Spinal cord (tissue), 10 donors: ENCODE measurements at places on chromosomes 4 and X. TPM values are rescaled to one million over a fixed set of nuclear protein-coding genes. Genes with fewer than 3 reads are reported as not detected.

DNA sequence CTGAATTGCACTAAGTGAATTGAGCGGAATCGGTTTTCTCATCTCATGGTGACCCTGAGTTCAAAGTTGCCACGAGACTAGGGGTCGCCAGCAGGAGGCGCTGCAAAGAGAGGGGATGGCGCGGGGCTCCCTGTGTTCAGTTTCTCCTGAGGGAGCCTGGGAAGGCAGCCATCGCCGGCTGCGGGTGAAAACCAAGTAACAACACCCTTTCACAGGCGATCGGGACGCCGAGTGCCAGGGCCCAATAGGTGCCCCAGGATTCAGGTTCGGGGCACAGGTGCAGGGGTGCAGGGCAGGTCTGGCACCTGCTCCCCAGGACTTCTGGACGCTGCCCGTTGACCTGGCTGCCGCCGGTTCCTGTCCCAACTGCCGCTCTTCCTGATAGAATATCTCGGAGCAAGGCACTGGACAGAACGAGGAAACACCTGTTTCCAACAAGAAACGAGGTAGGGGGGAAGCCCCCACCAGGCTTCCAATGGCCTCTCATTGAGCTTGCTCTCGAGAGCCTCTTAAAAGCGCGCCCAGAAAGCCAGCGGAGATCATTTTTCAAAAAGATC is 1.1 kb upstream of the FGF16 start:
- DNase-seq: no peak
- no peak overlapping the region for H3K4me3 ChIP-seq
- H3K36me3 ChIP-seq: no peaks in the 10 kb centered on the region
- peaks cover 23% of the 10 kb centered on the region for H3K27me3 ChIP-seq

DNA sequence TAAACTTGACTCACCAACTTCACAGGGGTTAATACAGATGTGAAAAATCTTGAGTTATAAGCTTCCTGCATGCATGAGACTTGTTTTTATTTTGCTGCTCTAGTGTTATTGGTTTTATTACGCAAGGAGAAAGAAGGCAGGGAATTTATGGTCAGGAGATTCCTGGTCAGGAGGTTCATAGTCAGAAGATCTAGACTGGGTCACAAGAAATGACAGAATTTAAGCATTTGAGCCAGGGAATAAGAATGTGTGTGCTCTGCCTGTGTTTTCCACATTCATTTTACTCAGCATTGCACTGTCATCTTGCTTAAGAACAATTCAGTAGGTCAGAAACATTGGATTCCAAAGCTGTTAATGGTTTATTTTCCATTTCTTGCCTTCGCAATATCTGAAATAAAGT is 2522.1 kb downstream of the ARAP2 start:
- no peak for DNase-seq
- no peaks in the 10 kb centered on the region for H3K4me1 ChIP-seq
- no peak overlapping the region for H3K4me3 ChIP-seq
- H3K36me3 ChIP-seq: no peaks in the 10 kb centered on the region
- no peak overlapping the region for H3K27ac ChIP-seq

- H3K4me1 ChIP-seq: peaks cover 5% of the 10 kb centered on the region
- DNase-seq: no peak
- H3K36me3 ChIP-seq: peaks cover 86% of the 10 kb centered on the region
- H3K27me3 ChIP-seq: no peaks in the 10 kb centered on the region
Observed at GRCh38 chr4:8379281-8379680, 61.2 kb downstream of the ACOX3 start.

- H3K27me3 ChIP-seq: peaks cover 2% of the 10 kb centered on the region
- DNase-seq: no peak
- H3K27ac ChIP-seq: no peak overlapping the region
- H3K36me3 ChIP-seq: no peaks in the 10 kb centered on the region
Observed at GRCh38 chr4:173752610-173753230, 222.7 kb upstream of the HAND2 start.

- no peaks in the 10 kb centered on the region for H3K36me3 ChIP-seq
- peak overlapping the region; percentile 22 for H3K4me3 ChIP-seq
- no peak overlapping the region for H3K27ac ChIP-seq
- peaks cover 5% of the 10 kb centered on the region for H3K27me3 ChIP-seq
- H3K4me1 ChIP-seq: peaks cover 5% of the 10 kb centered on the region
- DNase-seq: peak; percentile 4
Observed at GRCh38 chrX:37686369-37686995, 891 bp downstream of the XK start.

DNA sequence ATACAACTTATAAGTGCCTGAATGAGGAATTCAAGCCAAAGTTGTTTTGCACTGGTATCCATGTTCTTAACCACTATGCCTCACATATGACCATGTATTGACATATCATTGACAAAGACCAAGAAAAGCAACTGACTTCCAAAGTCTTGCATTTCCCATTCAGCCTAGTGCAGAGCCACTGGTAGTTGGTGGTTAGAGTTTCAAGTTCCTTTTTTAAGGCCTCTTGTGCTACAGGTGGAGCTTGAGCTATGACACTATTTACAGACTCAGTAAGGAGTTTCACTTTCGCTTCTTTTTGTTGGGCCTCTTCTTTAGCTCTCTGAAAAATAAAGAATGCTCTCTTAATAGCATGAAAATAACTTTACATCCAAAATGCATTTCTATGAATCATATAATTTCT is 763.0 kb downstream of the DMD start:
- H3K36me3 ChIP-seq: no peaks in the 10 kb centered on the region
- DNase-seq: no peak
- no peaks in the 10 kb centered on the region for H3K27me3 ChIP-seq
- no peak overlapping the region for H3K4me3 ChIP-seq

GRCh38 chr4:168441412-168441811 is 38.9 kb downstream of the DDX60L start:
- H3K27me3 ChIP-seq: no peaks in the 10 kb centered on the region
- no peaks in the 10 kb centered on the region for H3K36me3 ChIP-seq
- no peak for DNase-seq
- no peaks in the 10 kb centered on the region for H3K4me1 ChIP-seq
- H3K4me3 ChIP-seq: no peak overlapping the region

GRCh38 chrX:16063921-16064320 is 59.4 kb upstream of the GRPR start:
- no peaks in the 10 kb centered on the region for H3K4me1 ChIP-seq
- H3K4me3 ChIP-seq: no peak overlapping the region
- no peaks in the 10 kb centered on the region for H3K36me3 ChIP-seq

DNA sequence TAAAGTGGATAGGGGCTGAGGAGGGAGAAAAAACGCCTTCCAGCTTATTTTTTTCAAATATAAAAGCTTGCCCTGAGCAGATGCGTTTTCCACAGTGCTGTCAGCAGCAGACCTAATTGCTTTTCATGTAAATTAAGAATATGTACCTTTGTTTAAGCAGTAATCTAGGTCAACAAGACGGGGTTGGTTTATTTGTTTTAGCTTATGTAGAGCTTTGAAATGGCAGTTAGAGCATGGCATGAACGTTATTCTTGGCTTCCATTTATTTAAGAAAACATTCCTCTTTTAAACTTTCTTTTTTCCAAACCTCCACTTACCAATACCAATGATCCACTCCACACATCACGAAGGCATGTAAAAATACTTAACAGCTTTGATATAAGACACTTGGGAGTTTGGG is 220.3 kb upstream of the TENM3 start:
- no peak overlapping the region for H3K27ac ChIP-seq
- no peaks in the 10 kb centered on the region for H3K27me3 ChIP-seq
- no peaks in the 10 kb centered on the region for H3K36me3 ChIP-seq
- H3K4me3 ChIP-seq: no peak overlapping the region
- DNase-seq: no peak

GRCh38 chrX:65744965-65745364 is 77.5 kb downstream of the MSN start:
- no peaks in the 10 kb centered on the region for H3K4me1 ChIP-seq
- H3K36me3 ChIP-seq: no peaks in the 10 kb centered on the region
- no peak overlapping the region for H3K4me3 ChIP-seq
- H3K27ac ChIP-seq: no peak overlapping the region
- DNase-seq: no peak

- no peaks in the 10 kb centered on the region for H3K27me3 ChIP-seq
- peak overlapping the region; percentile 58 for H3K27ac ChIP-seq
- no peak for DNase-seq
- H3K4me1 ChIP-seq: peaks cover 22% of the 10 kb centered on the region
Observed at GRCh38 chr4:139919521-139919920, 234.5 kb downstream of the MAML3 start.

DNA sequence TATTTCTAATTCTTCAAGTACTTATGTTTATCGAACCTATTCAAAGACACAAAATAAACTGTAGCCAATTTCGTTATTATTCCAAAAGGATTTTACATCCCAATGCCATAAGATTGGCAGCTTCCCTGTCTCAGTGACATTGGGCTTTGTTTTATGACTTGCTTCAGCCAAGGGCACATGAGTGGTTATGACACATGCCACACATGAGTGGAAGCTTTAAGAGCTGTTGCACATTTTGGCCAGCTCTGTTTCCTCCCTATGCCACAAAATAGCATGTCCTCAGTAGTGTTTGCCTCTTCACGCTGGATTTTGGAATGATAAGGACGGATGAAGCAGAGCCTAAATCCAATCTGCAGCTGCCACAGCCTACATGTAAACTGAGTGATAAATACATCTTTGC is 21.9 kb downstream of the SEC24D start:
- H3K36me3 ChIP-seq: peaks cover 13% of the 10 kb centered on the region
- no peaks in the 10 kb centered on the region for H3K27me3 ChIP-seq
- no peak for DNase-seq
- no peak overlapping the region for H3K27ac ChIP-seq
- H3K4me3 ChIP-seq: no peak overlapping the region
- no peaks in the 10 kb centered on the region for H3K4me1 ChIP-seq

GRCh38 chr4:109979920-109980717 is 67.4 kb downstream of the EGF start:
- no peak overlapping the region for H3K4me3 ChIP-seq
- no peaks in the 10 kb centered on the region for H3K4me1 ChIP-seq
- no peaks in the 10 kb centered on the region for H3K36me3 ChIP-seq

DNA sequence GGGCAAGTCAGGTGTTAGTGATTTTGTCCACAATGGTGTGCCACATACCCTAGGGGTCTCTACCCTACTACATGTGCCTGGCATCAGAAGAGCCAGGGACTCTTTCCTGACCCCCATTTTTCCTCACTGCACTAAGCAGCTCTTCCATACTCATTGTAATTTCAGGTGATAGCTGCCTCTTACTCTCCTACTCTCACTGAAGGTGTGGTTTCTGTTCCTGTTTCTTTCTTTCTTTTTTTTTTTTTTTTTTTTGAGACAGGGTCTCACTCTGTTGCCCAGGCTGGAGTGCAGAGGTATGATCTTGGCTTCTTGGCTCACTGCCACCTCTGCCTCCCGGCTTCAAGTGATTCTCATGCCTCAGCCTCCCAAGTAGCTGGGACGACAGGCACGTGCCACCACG is 164.9 kb upstream of the USP9X start:
- H3K4me3 ChIP-seq: no peak overlapping the region
- H3K27me3 ChIP-seq: peaks cover 3% of the 10 kb centered on the region
- H3K27ac ChIP-seq: no peak overlapping the region

- peaks cover 4% of the 10 kb centered on the region for H3K4me1 ChIP-seq
- peak; percentile 78 for DNase-seq
- H3K27me3 ChIP-seq: peaks cover 44% of the 10 kb centered on the region
- no peaks in the 10 kb centered on the region for H3K36me3 ChIP-seq
- H3K27ac ChIP-seq: peak within 1 kb of the TSS; percentile 77
- H3K4me3 ChIP-seq: peak within 1 kb of the TSS; percentile 58
Observed at GRCh38 chrX:16712548-16713155, at the start of gene CTPS2. Gene CTPS2 (minus strand): TSS chrX:16712669. CDS start chrX:16702902, 9,767 bp downstream.

- no peaks in the 10 kb centered on the region for H3K27me3 ChIP-seq
- H3K27ac ChIP-seq: peak overlapping the region; percentile 12
- DNase-seq: no peak
- peaks cover 2% of the 10 kb centered on the region for H3K36me3 ChIP-seq
- H3K4me3 ChIP-seq: no peak overlapping the region
Observed at GRCh38 chr4:25915353-25915705, 1.3 kb downstream of the SMIM20 start.

- no peak overlapping the region for H3K4me3 ChIP-seq
- peaks cover 3% of the 10 kb centered on the region for H3K27me3 ChIP-seq
- H3K4me1 ChIP-seq: no peaks in the 10 kb centered on the region
Observed at GRCh38 chrX:11781734-11782370, 23.8 kb downstream of the MSL3 start.

- H3K36me3 ChIP-seq: no peaks in the 10 kb centered on the region
- no peaks in the 10 kb centered on the region for H3K27me3 ChIP-seq
- H3K27ac ChIP-seq: no peak overlapping the region
- no peak for DNase-seq
- H3K4me3 ChIP-seq: no peak overlapping the region
Observed at GRCh38 chr4:83996254-83996653, 460.3 kb downstream of the GPAT3 start.

DNA sequence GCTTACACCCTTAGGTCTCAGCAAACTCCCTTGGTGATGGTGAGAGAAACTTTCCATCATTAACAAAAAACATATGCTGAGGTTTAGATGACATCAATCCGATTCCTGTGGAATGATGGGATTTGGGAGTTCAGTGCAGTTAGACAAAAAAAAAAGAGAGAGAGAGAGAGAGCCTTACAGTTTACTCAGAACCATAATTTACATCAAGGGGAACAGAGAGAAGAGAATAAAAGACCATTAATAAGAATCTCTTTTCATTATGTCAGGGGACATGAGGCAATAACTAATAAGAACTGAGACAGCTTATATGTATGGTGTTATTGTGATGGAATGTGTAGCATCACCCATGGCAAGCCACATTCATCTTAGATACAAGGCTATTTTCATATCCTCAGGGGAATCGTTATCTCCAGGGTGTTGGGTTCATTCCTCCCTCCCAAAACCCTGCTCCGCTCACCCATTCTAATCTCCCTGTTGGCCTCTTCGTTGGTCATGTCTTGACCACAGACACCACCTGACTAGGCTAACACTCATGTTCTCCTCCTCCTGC is 175.7 kb upstream of the MXRA5 start:
- no peak for DNase-seq
- no peaks in the 10 kb centered on the region for H3K27me3 ChIP-seq
- no peak overlapping the region for H3K4me3 ChIP-seq
- H3K27ac ChIP-seq: no peak overlapping the region
- H3K4me1 ChIP-seq: no peaks in the 10 kb centered on the region
- no peaks in the 10 kb centered on the region for H3K36me3 ChIP-seq

DNA sequence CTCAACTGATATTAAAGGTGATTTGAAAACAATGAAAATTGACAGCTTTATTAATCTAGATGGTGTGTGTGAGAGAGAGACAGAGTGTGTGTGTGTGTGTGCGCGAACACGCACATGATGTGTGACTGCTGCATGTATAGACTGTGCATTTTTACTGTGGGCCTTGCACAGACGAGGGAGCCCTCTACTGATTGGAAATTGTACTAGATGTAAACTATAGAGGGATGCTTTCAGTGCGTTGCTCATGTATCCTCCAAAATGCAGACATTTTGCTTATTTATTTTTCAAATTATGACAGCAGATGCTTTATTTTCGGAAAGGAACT is 168.4 kb upstream of the GK2 start:
- H3K27me3 ChIP-seq: no peaks in the 10 kb centered on the region
- no peak overlapping the region for H3K27ac ChIP-seq
- DNase-seq: peak; percentile 31
- H3K4me1 ChIP-seq: no peaks in the 10 kb centered on the region
- H3K4me3 ChIP-seq: no peak overlapping the region

OPHN1 gene
- 52.6 TPM for total RNA-seq

GPRASP2 gene
- total RNA-seq: 64.5 TPM

MAGEB2 gene
- not detected for total RNA-seq

EDA2R gene
- total RNA-seq: 3.7 TPM

ITIH6 gene
- 0.10 TPM for total RNA-seq

XIAP gene
- total RNA-seq: 74.3 TPM

NXF2B gene
- 0.28 TPM for total RNA-seq

ADH4 gene
- total RNA-seq: not detected

ZC4H2 gene
- total RNA-seq: 13.8 TPM

HHIP gene
- total RNA-seq: 36.1 TPM

LRCH2 gene
- 20.4 TPM for total RNA-seq

SLC34A2 gene
- total RNA-seq: 0.20 TPM

ZNF157 gene
- total RNA-seq: 1.5 TPM

UGT2A1 gene
- 0.94 TPM for total RNA-seq
